ENCODE measurements at places on chromosomes 2 and 18.

GRCh38 chr2:148982282-148982681, 56.2 kb upstream of the LYPD6B start:
- no peak for DNase-seq

DNA sequence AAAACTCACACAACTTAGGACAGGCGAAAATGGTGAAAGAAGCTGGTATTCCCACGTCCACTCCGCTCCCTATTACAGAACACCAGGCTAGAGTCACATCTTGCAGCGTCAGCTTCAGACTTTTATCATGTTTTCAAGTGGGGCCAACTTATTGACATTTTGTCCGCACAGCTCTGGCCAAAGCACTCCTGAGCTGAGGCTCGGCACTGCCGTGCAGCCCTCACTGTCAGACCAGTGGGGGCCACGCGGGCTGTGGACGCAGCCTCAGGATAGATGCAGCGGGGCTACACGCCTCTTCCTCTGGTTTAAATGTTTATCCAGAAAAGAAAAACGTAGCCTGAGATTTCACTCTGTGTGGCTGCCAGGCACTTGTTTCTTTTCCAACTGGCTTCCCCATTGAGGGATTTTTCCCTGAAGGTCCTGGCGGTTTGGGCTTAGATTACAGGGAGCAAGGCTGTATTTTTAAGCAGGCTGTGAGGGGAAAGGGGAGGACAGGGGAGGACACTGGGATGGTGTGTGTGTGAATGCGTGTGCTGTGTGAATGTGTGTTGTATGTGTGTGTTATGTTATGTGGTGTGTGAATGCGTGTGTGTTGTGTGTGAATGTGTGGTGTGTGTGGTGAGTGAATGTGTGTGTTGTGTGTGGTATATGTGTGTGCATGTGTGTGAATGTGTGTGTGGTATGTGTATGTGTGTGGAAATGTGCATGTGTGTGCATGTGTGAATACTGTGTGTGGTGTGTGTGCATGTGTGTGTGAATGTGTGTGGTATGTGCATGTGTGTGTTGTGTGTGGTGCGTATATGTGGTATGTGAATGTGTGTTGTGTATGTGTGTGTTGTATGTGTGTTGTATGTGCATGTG, 267.6 kb downstream of the DCDC2C start:
- DNase-seq = no peak

GRCh38 chr18:36398419-36398818, 100.9 kb downstream of the FHOD3 start:
- DNase-seq = no peak

DNA sequence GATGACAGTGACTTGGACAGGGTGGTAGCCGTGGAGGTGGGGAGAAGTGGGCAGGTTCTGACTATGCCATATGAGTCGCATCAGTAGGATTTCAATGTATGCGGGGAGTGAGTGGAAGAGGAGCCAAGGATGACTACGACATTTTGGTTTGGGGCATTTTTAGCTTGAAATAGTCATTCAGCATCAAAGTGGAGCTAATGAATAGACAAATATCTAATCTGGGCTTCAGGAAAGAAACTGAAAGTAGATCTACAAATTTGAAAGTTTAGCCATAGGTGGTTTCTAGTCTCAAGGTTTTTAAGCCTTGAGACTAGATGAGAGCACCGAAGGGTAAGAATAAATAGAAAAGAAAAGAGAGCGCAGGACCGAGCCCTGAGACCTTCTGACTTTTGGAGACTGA, 58.3 kb downstream of the FEZ2 start:
- DNase-seq = no peak

DNA sequence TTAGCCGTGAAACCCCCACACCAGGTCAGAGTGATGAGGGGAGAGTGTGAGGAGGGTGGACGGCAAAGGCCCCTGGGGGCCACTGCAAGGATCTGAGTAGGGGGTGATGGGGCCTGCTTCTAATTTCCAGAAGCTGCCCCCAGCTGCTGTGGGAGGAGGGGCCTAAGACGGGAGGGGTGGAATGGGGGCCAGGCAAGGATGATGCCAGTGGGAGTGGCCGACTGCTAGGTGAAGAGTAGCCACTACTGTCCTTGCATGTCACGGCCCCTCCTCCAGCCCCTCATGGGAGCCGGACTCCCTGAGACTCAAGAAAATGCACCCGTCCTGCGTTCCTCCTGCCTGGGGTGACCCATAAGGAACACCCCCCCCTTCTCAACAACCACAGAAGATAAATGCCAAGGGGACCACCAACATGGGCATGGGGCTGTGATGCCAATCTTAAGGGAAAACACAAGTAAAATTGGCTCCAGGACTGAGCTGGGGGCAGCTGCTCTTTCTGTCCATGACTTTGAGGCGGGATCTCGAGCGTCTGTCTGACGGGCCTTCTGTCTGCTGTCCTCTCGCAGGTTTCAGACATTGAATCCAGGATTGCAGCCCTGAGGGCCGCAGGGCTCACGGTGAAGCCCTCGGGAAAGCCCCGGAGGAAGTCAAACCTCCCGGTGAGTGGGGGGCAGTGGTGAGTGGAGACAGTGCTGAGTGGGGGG, 24.2 kb upstream of the PRLH start:
- no peak for DNase-seq

DNA sequence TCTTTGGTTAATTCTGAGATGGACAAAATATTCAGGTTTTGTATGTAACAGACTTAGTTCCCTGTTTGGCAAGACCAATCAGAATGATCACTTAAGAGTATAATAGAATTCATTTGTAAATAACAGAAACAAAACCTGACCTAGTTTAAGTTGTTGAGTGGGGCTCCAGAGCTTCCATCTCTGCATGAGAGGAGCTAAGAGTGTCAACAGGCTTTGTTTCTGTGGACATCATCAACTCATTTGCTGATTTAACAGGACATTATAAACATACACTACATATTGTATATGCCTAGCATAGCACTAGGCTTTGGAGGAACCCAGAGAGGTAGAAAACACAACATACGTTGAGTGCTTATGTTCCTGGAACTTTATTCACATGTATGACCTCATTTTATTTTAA, 75.3 kb upstream of the TRIB2 start:
- no peak for DNase-seq

DNA sequence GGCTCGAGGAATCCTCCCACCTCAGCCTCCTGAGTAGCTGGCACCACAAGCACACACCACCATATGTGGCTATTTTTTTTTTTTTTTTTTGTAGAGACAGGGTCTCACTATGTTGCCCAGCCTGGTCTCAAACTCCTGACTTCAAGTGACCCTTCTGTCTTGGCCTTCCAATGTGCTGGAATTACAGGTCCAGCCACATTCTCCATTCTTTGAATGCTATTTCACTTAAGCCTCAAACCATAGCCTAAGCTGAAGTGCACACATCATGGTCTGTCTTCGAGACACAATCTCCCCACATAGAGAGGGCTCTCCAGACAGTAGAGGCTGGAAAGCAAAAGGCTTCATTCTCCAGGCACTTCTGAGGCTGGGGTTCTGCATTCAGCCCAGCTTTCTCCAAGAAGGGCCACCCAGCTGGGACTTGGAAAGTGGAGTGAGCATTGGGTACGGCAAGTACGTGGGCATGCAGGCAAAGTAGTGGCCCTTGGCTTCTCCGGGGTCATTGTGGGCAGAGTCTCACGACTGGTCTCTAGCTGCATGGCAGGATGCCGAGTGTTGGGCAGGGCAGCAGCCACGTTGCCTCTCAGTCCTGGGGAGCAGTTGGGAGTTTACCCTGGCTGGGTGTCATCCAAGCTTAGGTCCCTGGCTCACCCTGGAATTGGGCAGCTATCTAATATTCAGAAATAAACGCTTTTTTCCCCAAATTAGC, 78.2 kb upstream of the SMAD7 start:
- no peak for DNase-seq

DNA sequence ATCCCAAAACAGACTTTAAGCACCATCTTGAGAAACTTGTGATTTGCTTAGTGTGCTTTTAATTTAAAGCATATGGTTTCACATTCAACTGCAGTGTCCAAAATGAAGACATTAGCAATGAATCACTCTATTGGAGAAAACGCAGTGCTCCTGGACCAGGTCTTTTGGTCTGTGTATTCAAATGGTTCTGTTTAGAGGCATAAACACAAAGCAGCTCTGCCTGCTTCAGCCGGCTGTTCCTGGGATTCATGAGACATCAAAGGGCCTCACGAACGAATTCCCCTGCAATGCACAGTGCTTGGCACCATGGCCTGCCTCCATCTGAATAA, 117.1 kb upstream of the SP5 start:
- no peak for DNase-seq

DNA sequence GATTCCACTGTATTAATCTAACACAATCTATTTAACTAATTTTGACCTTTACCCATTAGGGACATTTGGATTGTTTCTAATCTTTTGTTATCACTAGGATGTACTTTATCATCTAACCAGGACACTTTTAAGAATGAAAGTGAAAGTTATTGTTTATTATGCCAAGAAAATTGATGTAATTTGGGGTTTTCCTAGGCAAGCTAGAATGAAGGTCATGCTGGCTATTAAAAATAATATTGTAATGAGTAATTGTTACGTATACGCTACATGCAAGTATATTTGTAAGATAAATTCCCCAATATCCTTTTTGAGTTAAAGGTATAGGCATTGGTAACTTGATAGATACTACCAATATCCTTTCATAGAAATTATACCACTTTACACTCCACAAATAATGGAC, 74.6 kb downstream of the COL5A2 start:
- no peak for DNase-seq

DNA sequence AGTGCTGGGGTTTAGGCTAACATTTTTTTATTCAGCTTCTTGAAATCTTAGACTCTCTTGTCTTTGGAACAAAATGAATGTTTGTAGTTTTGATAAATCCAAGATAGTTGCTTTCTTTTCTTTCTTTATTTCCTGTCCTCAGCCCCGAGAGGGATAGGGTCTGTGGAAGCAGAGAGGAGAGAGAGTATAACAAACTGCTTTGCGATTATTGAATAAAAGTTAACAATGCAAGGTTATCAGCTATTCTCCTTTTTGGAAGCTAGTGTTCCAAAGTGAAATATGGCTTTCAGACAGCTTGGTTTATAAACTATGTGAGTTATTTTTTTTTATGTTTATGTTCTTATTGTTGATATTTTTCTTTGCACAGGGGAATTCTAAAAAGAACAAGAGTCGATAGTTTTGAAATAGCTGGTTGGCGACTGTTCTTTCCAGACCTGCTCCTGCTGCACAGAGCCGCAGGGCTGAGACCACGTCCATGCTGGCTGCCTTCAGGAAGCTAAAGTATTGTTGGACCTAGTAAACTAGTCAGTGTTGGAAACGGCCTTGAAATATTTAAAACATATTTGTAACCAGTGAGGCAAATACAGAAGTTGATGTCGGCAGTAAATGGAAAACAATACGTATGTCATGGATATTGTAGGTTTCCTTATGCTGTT, 15.5 kb upstream of the STON1 start:
- no peak for DNase-seq

- DNase-seq = no peak
Measured at GRCh38 chr18:24913507-24914170, 438.3 kb downstream of the ZNF521 start.

GRCh38 chr2:200373973-200374416, 67.5 kb downstream of the SPATS2L start:
- DNase-seq = peak; percentile 28

All from T-cell (primary cell).